ENCODE measurements at places on chromosomes 2 and 18.
A peak's percentile ranks its signal among the peaks of the same experiment; 100 is the strongest.

DNA sequence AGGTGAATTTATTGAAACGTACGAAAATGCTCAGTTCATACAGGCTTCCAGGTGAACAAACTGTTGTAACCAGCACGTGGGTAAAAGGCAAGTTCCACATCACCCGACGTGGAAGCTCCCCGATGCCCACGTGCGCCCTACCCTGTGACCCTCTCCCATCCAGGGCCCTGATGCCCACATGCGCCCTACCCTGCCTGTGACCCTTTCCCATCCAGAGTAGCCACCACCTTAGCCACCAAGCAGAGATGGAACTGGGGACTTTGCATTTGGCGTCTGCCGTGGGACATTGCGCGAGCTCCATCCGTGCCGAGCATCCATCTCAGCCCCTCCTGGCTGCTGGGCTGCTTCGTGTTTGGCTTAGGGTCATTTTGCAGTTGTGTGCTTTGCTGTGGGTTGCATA lies 37.5 kb downstream of the ANO7 start:
- DNase-seq, result no peak

GRCh38 chr2:60140185-60140584 lies 413.3 kb downstream of the BCL11A start:
- no peak for DNase-seq

DNA sequence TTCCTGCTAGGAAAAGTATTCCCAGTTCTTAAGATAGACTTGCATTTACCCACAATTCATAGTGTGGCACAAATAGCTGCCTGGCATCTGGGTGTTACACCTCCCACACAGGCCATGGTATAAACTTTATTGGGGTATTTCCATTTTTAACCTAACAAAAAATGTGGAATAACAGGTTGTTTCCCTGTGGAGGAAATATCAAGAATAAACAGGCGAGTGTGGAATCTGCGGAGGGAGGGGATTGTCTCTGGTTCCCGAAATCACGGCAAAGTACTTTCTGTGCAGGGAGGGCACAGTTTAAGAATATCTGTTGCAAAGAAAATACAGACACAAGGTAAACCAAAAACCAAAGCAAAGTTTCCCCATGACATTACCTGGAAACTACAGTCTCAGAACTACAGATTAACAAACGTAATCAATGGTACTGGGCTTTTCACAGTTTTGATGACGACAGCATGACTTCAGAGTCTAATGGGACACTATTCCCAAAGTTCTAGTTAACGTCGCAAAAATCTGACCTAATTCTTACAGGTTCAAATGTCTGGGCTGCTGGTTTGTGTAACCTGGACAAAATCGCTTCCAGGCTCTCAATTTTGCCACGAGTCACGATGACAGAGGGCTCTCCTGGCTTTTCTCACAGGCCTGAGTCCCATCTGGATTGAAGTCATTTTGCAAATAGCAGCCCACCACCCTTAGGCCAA lies 1.4 kb downstream of the STARD7 start:
- DNase-seq, result no peak

- no peak for DNase-seq
Observed at GRCh38 chr18:59208602-59209125, 11.3 kb upstream of the GRP start.

- no peak for DNase-seq
Observed at GRCh38 chr18:66979009-66979408, 375.1 kb upstream of the CDH19 start.

GRCh38 chr2:204977914-204978313 lies 432.6 kb downstream of the PARD3B start:
- DNase-seq, result no peak

GRCh38 chr18:1002653-1003178 lies 98.0 kb downstream of the ADCYAP1 start:
- no peak for DNase-seq

- DNase-seq, result no peak
Observed at GRCh38 chr2:7986431-7986830, 695.4 kb upstream of the ID2 start.

DNA sequence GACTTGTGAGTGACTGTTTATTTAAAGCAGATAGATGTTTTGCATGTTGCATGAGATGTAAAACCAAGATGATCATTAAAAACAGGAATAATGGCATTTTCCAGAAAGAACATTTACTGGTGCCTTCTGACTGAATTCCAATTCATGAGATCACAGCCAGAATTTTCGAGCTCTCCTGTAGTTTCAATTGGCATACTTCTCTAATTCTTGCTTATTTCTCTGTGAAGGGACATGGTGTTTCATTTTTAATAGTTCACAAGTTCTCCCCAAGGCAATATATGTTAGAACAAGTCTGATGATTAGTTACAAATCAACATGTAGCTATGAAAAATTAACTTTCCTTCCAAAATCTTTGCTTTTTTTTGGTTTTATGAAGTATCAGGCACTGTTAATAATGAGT lies 105.7 kb downstream of the PDE1A start:
- no peak for DNase-seq

GRCh38 chr18:63208676-63209075 lies 110.9 kb downstream of the BCL2 start:
- peak; percentile 44 for DNase-seq

Measured in SHP77 (cell line).